ENCODE measurements at places on chromosomes 5 and 9.

GRCh38 chr9:98128316-98128715 lies 9.3 kb upstream of the TRIM14 start:
- DNase-seq: no peak

GRCh38 chr9:121199921-121200320 lies 1.7 kb downstream of the RAB14 start:
- no peak for DNase-seq

DNA sequence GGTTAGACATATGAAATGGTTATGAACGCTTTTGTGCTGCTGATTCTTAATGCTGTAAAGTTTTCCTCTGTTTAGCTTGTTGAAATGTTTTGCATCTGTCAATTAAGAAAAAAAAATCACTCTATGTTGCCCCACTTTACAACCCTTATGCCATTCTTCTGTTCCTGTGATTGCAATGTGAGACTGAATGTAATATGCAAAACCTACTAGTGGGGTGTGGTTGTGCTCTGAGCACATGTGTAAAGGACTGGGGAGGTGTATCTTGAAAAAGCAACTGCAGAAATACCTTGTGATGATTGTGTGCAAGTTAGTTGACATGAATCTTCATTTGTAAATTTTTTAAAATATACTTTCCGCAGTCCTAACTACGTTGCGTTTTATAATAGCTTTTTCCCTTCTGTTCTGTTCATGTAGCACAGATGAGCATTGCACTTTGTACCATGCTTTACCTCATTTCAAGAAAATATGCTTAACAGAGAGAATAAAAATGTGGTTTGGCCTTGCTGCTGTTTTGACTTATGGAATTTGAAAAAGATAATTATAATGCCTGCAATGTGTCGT lies 357.0 kb upstream of the PIK3R1 start:
- DNase-seq: no peak

DNA sequence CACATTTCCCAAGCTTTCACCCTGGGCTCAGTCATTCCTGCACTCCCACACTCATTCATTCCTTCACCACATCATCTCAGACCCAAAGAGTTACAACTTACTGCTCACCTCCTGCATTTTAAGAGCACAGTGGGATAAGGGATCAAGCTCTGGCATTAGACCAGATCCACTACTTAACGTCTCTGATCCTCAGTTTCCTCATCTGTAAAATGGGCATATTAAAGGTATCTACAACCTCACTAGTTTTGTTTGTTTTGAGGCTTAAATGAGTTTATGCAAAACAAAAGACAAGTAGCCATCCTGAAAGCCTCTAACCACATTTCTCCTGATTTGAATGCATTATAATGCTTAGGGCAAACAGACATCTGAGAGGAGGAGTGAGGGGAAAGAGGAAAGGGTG lies 77.6 kb downstream of the KLHL3 start:
- no peak for DNase-seq

- DNase-seq: no peak
These were observed 36.8 kb upstream of the ZNF354A start for GRCh38 chr5:178766936-178767912.

- DNase-seq: no peak
These were observed 19.3 kb upstream of the PPP2CA start for GRCh38 chr5:134245101-134245604.

DNA sequence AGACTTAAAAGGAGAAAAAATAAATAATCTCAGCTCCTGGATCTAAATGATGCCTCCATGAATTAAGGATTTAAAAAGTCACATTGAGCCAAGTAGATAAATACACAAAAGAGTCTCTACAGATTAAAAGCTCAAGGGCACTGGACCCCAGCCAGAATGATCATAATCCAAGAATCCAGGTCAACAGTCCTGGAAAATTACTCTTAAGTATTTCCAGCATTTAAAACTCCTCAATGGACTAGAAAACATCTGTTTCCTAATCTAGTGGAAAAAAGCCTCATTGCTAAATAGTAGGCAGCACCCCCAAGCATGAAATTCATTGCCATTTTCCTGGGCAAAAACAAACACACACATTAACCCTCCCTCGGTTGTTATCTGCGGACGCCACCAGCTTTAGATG lies 96.8 kb downstream of the FRMD3 start:
- no peak for DNase-seq

DNA sequence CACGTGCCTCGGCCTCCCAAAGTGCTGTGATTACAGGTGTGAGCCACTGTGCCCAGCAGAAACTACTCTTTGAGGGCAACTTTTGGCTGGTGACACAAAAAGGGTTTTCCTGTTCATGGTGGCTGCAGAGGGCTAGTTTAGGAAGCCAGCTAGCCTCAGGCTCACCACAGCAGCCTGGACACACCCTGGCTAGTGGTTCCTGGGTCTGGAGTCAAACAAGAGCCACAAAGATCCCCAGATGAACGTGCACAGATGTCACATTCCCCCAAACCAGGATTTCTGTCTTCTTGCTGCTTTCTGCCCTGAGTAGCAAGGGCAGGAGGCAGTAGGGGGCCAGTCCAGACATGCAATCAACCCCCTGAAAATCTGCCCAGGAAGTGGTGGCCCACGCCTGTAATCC lies 6.8 kb downstream of the HBEGF start:
- DNase-seq: no peak

- DNase-seq: no peak
These were observed 164.7 kb downstream of the TSSK1B start for GRCh38 chr5:113270086-113270485.

DNA sequence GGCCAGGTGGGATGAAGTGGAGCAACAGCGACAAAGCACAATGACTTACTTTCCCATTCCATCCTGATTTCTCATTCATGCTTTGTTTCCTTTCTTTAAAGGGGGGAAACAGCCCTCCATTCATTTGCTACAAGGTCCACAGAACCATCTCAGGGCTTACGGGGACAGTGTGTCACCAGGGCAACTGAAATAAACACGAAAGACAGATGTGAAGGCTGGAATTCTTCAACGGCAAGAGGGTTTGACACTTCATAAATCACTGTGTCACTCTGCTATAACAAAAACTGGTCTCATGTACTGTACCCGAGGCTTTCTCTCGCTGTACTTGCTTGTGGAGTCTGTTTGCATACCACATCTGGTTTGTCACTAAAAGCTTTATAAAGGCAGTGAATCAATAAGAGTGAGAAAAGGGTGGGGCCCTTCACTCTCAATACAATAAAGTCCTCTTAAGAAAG lies 150.8 kb downstream of the EFNA5 start:
- DNase-seq: no peak

GRCh38 chr9:138022121-138022741 lies 144.6 kb downstream of the CACNA1B start:
- DNase-seq: no peak

DNA sequence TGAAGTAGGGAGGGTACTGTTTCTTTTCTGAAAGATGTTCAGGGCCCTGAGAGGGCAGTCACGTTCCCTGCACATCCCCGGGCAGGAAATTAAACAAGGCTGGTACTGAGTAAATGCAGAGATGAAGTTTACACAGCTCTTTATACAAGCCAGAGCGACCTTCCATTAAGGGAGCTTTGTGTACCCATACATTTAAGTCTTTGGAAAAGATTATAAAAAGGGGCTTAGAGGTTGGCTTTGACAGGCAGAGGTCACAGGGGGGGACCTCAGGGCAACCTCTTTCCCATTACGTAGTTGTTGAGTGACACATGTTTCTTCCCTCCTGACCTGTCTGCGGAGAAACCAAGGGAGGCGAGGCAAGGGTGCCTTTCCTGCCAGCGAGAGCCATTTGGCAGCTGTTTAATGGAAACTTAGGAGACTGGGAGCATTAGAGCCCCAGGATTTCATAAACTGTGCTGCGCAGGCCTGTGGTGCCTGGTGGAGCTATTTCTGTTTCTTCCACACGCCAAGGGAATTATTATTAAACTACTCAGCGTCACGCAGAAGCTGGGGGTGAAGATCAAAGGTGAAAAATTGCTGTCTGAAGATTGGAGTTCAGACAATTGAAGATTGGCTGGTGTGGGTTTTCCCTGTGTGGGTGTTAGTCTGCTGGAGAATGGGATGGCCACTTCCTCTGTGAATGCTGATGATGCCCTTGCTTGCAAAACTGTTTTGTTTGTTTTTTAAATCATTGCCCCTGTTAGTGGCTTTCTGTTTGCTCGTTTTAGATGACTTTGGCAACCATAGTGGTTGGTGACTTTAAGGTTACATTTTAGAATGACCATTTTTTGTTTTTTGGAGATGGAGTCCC lies 3.2 kb upstream of the SMIM32 start:
- no peak for DNase-seq

DNA sequence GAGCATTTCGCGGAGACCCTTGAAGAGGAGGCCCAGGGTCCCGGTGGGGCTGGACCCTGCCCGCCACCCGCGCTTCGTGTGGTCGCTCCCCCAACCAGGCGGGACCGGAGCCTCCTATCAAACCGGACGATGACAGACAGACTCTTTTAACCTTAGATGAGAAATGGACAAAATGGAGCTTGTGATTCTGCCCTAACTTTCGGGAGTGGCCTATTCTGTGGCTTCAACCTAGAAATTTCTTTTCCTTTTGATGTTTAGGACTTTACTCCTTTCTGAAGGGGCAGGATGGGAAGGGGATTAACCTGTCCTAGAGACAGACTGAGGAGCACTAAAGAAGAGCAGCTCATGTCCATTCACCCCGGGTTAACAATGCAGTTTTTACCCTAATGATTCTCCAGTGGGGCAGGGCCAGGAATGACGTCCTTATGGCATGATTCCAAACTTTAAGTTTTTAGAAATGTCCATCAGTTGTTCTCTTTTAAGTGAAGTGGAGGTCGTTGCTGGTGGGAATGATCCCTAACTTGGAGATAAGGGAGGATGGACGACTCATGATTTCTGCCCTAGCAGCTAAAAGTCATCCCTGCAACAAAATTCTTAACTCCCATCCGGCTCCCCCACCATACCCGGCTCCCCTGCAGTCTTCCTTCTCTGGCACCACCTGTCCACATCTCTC lies 1.0 kb downstream of the NIPSNAP3A start:
- no peak for DNase-seq

GRCh38 chr5:135398855-135399793 lies at the start of gene MACROH2A1:
Gene MACROH2A1 (minus strand): TSS chr5:135399231. CDS start chr5:135389093, 10,138 bp downstream.
- peak; percentile 43 for DNase-seq

- no peak for DNase-seq
These were observed 157.0 kb downstream of the FAM114A2 start for GRCh38 chr5:153881687-153882086.

DNA sequence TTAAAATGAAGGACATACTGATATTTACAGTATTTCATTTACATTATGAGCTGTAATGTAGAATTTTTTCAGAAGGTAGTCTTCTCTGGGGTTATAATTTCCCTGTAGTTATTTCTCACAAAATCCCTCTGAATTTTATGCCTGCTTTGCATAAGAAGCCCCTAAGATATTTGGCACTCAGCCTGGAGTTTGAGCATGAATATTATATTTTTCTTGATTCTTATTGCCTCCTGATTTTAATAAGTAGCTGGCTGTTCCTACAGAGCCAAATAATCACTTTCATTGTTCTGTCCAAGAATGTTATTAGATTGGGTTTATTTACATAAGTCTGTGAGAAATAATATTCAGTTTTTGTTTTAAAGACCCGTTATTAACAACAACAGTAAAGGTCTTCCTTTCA lies 195.0 kb downstream of the FER start:
- peak; percentile 79 for DNase-seq

GRCh38 chr5:139759219-139759721 lies 36.3 kb upstream of the PSD2 start:
- DNase-seq: no peak

DNA sequence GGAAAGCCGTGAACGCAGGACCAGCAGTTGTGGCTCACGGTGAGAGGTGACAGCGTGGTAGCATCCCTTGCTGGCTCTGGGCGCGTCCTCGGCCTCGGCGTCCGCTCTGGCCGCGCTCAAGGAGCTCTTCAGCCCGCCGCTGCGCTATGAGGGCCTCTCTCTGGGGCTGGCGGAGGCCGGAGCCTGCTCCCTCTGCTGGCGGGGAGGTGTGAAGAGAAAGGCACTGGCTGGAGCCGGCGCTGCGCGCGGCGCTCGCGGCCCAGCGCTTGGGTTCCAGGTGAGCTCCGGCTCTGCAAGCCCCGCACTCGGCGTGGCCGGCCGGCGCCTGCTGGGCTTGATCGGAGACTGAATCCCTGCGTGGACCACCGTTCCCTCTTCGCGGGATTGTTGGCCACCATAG lies 705.6 kb downstream of the SEMA5A start:
- no peak for DNase-seq

All from NCI-H1048 (cell line).